Suppressor macrophage treated with lipopolysaccharide for 4 hours (primary cell): ENCODE measurements at places on chromosomes 1 and 21.

DNA sequence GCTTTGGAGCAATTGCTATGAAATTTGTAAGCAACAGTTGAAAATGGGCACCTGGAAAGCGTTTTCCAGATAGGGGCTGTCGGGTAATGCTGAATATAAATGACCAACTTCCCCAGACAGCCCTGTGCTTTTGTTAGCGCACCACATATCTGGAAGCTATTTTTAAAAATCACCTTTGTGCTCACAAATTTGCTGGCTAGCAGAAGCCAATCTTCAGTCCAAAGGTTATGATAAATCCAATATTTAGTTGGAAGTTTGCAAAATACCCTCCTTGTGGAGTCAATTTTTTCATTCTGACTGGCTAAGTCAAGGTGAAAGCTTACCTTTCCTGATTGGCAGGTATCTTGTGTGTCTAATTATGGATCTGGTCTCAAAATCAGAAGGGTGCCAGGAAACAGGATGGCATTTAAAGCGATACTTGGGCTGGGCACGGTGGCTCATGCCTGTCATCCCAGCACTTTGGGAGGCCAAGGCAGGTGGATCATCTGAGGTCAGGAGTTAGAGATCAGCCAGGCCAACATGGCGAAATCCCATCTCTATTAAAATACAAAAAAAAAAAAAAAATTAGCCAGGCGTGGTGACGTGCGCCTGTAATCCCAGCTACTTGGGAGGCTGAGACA lies 124.1 kb upstream of the AJAP1 start:
- no peak for DNase-seq

DNA sequence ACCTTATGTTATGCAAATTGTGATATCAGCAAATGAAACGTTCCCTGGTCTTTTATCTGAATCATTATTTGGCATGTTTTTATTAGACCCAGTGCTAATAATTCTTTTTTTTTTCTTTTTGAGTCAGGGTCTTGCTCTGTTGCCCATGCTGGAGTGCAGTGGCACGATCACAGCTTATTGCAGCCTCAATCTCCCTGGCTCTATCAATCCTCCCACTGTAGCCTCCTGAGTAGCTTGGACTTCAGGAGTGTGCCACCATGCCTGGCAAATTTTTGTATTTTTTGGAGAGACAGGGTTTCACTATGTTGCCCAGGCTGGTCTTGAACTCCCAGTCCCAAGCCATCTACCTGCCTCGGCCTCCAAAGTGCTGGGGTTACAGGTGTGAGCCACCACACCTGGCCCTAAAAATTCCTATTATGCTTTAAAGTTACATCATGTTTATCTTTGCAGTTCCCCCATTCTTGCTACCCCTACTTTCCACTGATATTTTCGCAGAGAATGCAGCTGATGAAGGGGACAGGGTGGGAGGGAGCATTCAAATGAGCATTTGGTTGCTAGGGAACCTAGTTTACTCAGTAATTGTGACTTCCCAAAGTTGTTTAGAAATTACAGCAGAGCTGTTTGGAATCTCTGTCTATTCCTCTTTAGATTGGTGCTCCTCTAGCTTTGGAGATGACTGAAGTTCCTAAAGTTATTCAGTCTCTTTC lies 18.4 kb downstream of the C1orf21 start:
- no peak for DNase-seq

DNA sequence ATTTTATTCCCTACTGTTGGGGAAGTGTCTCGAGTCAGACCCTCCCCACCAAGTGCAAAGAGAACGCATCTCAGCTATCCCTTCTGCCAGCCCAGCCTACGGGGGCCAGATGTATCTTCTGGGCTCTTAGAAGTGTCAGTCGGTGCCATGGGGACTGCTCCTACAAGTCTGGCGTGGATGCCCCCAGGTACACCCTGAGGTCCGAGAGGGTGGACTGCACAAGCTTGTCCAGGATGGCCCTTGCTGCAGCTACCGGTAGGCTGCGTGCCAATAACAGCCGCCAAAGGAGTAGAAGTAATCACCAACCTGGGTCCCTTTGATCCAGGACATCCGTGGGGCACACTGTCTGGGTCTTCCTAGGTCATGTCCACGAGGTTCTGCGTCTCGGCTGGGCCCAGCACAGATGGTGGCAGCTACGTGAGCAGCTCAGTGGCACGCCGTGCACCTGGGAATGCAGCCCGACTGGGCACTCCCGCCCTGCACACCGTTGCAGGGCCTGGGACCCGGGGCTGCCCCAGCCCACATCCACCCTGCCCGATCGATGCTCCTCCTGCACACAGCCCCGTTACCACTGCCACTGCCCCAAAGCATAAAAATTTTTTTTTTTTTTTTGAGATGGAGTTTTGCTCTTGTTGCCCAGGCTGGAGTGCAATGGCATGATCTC lies 8.8 kb upstream of the SSU72 start:
- no peak for DNase-seq

DNA sequence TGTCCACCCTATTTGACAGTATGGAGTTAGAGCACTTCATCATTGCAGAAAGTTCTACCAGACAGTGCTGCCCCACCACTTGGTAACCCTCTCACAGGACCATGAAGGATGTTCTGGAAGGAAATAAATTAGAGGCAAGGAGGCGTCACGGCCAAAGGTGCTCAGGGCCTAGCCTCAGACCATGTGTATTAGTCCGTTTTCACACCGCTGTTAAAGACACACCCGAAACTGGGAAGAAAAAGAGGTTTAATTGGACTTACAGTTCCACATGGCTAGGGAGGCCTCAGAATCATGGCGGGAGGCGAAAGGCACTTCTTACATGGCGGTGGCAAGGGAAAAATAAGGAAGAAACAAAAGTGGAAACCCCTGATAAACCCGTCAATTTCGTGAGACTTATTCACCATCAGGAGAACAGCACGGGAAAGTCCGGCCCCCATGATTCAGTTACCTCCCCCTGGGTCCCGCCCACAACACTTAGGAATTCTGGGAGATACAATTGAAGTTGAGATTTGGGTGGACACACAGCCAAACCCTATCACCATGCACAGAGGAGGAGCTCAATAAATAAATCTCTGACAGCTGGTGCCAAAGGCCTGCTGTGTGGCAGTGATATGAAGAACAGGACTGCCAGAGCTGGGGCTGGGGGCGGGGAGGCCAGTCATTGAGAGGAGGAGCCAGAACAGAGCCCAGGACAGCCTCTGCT lies 75.8 kb downstream of the FHAD1 start:
- DNase-seq, result no peak

- DNase-seq, result no peak
Measured at GRCh38 chr1:78360584-78360983, 130.2 kb upstream of the PTGFR start.

- no peak for DNase-seq
Measured at GRCh38 chr1:35180776-35181374, 12.1 kb downstream of the SFPQ start.

DNA sequence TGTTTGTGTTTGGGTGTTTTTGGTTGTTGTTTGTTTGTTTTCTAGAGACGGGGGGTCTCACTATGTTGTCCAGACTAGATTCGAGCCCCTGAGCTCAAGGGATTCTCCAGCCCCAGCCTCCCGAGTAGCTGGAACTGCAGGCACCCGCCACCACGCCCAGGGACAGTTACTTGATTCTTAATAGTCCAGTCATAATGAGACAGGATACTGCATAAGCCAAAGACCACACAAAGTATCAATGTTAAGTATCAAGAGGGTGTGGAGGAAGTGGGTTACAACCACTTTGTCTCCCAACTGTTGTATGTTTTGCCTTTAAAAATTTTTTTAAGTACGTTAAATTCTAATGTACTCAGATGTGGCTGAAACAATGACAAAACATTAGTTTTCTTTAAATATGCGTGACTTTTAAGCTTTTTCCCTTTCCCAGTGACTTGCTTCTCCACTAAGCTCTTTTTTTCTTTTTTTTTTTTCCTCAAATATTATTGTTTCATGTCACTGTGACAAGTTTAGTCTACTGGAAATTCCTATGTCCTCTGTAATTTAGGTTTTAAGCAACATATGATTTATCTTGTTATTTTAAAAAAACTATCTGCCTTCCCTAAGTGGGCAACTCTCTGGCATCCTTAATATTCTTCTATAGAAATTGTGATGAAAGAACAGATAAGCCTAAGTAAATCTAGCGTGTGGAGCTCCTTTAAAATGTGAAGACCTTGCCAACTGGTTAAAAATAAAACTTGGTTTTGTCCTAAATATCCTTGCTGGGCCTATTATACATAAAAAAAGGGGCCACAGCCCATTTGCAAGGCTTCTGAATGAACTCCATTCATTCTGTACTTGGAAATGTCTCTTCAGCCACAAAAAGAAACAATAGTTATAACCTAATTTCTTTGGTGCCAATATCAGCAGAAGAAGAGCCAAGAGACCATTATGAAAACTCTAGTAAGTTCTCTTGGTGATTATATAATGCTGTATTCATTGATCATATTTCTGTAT lies 56.2 kb upstream of the DPH5 start:
- DNase-seq, result no peak

- no peak for DNase-seq
Measured at GRCh38 chr1:88357729-88358128, 326.3 kb upstream of the PKN2 start.

DNA sequence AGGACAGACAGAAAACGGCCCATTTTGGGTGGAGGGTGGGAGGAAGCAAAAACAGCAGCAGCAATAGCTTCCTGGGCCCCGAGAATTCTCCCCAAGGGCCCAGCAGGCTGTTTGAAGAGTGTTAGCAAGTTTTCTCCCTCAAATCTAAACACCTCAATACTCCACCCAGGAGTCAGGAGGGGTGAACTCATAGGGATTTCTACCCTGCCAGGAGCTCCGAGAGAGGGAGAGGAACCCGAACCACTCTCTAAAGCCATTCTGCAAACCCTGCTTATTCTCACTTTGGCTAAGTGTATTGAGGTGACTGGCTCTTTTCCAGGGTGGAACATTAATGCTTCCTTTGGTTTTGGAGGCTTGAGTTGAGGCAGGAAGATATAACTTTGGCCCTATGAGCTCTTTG lies 55.6 kb upstream of the PPM1J start:
- DNase-seq, result no peak

DNA sequence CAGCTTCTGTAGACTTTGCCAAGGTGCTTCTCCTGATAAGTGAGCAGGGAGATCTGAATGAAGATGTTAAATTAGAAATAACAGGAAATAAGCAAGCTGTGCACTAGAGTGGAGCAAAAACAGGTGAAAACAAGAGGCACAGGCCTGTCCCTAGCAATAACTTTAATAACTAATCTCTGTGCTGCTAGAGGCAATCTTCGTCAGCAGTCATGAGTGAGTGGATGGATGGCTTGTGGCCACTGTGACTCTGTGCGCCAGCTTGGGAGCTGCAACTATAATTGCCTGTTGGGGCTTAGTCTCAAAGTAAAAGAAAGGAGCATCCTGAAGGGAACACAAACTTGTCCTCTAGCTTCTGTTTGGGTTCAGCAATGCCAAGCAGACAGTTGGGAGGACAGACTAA lies 240.3 kb downstream of the HHIPL2 start:
- no peak for DNase-seq

DNA sequence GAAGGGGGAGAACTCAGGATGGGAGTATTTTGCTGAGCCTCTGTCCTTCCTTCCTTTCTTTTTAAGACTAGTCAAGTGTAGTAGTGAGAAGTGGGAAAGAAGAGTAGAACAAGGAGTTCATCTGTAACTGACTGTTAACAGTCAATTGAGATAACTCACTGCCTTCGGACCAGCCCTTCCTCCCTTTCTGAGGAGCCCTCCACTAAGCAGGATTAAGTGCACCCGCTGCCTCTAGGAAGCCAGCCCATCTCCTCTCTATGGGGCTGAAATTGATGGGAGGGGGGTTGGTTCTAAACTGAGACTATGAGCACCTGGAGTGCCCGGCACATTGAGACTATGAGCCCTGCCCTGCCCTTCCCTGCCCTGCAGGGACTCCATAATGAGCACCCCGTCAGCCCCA lies 72.7 kb upstream of the TINAGL1 start:
- DNase-seq, result no peak
